Pulmonary artery endothelial cell (primary cell): ENCODE measurements at places on chromosomes 1 and 21. TPM values are rescaled to one million over a fixed set of nuclear protein-coding genes. Genes with fewer than 3 reads are reported as not detected.

- DNase-seq: no peak
These were observed 11.5 kb upstream of the CFAP45 start for GRCh38 chr1:159911326-159912070.

DNA sequence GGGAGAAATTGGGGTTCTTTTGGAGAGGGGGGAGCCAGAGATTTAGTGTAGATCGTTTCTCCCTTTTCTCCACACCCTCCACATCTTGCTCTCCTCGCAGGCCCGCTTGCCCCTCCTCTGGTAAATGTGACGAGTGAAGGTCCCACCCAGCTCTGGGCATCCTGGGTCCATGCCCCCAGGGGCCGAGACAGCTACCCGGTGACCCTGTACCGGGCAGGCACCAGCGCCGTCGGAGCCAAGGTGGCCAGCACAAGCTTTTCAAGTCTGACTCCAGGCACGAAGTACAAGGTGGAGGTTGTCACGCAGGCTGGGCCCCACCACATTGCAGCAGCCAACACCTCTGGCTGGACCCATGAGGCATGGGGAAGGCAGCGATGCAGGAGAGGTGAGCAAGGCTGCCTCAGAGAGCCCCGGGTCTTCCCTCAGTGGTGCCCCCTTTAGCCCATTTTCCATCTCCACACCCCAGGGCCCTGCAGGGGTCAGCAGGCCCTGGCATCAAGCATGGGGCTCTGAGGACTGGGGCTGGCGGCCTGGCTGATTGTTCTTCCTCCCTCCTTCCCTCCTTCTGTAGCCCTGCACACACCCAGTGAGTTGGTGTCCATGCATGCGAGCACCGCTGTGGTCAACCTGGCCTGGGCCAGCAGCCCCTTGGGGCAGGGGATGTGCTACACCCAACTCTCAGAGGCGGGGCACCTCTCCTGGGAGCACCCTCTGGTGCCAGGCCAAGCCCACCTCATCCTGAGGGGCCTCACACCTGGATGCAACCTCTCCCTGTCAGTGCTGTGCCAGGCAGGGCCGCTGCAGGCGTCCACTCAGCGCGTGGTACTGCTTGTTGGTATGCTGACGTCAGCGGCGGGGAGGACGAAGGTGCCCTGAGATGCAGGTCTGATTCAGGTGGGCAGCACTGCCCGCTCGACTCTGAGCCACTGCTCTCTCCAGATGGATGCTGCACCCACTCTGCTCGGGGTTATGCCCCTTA, 16.4 kb upstream of the LGR6 start:
- no peak for DNase-seq

DNA sequence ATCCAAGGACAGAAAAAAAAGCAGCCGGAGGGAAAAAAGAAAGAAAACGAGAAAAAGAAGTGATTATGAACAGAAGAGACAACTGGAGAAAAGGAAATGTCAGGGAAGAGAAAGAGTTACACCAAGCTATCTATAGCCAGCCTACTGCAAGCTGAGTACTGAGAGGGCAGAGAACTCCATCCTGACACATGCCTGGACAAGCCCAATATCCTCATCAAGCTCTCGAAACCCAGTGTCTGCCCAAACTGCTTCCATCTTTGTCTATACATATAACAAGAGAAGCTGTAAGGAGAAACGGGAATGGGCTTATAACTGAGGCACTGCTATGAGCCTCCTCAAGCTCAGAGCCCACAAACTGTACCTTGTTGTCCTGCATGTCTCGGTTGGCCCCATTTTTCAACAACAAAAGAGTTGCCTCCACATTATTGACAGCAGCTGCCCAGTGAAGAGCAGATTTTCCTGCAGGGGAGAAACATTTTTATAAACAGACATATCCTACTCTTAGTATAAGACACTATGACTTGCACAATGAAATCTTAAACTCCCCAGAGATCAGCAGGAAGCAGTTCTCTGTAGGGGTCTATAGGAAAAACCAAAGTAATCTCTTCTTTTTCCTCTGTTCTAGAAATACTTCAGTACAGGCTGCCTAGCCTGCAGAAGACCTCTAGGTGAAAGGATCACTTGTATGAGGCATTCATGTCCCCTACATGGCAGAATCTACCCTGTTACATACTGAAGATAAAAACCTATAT, 21.2 kb upstream of the ADAM30 start:
- no peak for DNase-seq

Gene SPRR2D
- total RNA-seq: not detected in 2 replicates

- DNase-seq: no peak
These were observed 429.6 kb downstream of the HLX start for GRCh38 chr1:221308534-221309511.

Gene TMOD4
- not detected in 2 replicates for total RNA-seq

DNA sequence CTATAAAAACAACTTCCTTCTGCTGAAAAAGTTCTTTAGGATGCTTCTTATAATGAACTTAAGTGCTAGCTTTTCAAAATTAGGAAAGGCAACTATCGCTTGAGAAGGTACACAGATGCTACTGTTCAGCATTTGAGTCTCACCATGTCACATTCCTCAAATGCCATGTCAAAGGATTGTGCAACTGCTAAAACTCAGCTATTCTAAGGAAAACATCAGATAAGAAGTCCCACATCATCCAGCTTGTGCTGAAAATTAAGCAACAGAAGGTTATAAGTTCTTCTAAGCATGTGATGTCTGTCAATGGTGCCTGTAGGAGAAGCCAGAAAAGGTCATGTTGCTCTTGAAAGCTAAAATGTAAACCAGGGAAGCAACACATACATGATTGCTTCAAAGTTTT, 36.5 kb downstream of the MCOLN2 start:
- no peak for DNase-seq

GRCh38 chr1:234658138-234658537, 48.2 kb upstream of the IRF2BP2 start:
- no peak for DNase-seq

DNA sequence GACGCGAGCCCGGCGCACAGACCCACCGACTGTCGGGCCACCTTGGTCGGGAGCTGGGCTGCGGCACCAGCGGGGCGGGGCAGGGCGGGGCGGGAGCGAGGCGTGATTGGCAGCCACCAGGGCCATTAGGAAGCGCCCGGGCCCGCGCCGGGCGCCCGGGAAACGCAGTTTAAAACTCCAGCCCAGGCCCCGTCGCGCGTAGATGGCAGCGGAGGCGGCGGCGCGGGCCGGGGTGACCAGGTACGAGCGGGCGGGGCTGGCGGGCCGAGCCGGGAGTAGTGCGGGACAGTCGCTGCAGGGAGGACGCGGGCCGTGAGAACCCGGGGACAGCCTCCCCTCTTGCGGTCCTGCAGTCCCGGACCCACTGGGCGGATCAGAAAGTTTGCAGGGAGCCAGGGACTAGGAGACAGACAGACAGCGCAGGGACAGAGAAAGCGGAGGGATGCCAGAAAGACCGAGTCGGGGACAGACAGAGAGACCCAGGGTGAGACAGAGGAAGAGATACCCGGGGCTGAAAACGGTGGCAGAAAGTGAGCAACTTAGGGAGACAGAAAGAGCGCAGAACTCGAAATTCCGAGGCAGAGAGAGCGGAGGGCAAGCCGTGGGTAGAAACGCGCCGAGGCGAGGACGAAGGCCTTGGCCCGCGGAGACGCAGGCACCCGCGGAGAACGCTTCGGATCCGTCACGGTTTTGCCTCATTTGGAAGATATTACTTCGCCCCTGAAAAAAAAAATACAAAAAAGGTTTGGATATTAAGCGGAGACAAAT, at the start of gene DMBX1:
Gene DMBX1 (plus strand): TSS at position 199 of the 768 bp plus-strand sequence. CDS start 17,175 bp downstream, outside the sequence.
- no peak for DNase-seq

GRCh38 chr1:91876781-91877573, 9.0 kb downstream of the TGFBR3 start:
- no peak for DNase-seq

Gene CEP170
- total RNA-seq: 201 and 225 TPM in 2 replicates

- no peak for DNase-seq
These were observed 20.0 kb upstream of the TTC34 start for GRCh38 chr1:2821373-2821955.

GRCh38 chr1:239764546-239764945, 327.1 kb upstream of the FMN2 start:
- DNase-seq: no peak

- no peak for DNase-seq
These were observed 61.8 kb upstream of the NBL1 start for GRCh38 chr1:19582318-19582717.

DNA sequence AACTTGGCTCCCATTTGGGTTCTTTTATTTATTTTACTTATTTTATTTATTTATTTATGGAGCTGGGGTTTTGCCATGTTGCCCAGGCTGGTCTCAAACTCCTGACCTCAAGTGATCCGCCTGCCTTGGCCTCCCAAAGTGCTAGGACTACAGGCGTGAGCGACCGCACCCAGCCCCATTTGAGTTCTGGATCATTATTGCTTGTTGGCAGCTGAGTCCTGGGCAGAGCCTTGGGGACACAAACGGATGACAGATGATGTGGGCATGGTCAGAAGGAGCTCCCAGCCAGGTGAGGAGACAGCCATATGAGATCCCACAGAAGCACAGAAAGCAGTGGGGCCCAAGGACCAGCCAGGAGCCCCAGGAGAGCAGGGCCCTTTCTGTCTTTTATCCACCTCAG, 254.0 kb downstream of the MATN1 start:
- no peak for DNase-seq

Gene TSSK3
- total RNA-seq: 0.20 TPM in 1 of 2 replicates, not detected in the other

DNA sequence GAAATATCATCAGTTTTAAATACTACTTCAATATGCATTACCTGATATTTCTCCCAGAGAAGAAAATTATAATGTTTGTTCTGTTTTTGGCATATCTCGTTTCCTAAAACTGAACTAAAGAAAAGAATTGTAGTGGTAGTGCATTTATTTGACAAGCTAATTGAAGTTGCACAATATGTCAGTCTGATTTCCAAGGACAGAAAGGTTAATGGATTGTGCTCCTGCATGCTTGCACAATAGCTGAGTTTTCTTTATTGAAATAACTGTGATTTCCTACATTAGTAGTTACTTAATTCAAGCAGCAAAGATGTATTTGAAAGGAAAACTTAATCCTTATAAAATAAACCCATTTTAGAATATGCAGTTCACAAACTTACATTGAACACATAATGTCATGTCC, 2047.7 kb downstream of the NCAM2 start:
- DNase-seq: no peak

Gene CACNA1S
- total RNA-seq: not detected in 2 replicates

DNA sequence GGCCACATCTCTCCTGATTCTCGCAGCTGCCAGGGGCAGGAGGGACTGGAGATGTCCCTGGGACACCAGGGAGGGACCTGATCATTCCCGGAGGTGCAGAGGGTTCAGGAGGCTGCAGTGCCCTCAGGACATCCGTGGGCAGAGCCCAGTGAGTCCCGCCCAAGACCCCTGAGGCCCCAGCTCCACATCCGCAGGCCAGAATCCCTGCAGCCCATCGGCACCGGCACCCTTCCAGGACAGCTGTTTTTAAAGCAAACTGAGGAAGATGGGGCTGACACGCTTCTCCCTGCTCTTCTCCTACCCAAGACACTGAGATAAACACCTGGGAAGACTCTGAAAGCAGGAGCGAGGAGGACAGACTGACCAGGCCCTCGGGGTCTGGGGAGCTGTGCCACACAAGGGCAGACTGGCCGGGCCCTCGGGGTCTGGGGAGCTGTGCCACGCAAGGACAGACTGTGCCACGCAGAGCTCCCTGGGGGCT, 25.5 kb downstream of the SLC19A1 start:
- no peak for DNase-seq

Gene KPRP
- not detected in 2 replicates for total RNA-seq

DNA sequence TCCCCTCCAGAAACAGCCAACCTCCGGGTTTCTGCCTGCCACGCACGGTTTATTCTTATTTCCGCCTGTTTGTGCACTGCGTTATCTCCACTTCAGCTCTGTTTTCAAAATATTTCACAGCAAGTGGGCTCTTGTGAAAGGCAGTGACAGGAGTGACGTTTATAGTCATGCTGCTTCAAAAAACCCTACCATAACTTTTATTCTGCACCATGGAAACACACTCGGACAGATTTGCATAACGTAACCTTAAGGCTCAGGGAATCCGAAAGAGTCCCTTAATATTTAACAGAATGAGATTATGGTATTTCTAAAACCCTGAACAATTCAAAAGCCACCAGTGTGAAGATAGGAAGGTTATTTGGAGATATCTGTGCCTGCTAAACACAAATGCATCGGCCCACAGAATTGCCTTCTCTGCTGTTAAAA, 782 bp upstream of the SDE2 start:
- no peak for DNase-seq

DNA sequence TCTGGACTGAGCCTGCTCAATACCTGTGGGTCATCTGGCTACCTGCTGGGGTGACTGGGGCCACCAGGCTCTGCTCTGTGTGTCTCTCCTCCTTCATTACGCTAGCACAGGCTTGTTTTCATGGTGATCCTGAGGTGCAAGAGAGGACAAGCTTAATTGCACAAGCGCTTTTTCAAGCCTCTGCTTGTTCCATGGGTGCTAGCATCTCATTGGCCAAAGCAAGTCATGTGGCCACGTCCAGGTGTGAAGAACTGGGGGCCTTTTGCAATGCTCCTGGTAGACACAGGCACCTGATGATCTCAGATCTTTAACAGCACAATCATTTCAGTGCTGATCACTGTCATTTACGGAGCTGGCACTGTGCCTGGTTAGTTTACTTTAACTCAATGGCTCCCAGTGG, 114.6 kb downstream of the KAZN start:
- DNase-seq: no peak

- no peak for DNase-seq
These were observed 2.0 kb downstream of the TFF2 start for GRCh38 chr21:42348762-42349161.

Gene KCNJ9
- total RNA-seq: not detected in 2 replicates

DNA sequence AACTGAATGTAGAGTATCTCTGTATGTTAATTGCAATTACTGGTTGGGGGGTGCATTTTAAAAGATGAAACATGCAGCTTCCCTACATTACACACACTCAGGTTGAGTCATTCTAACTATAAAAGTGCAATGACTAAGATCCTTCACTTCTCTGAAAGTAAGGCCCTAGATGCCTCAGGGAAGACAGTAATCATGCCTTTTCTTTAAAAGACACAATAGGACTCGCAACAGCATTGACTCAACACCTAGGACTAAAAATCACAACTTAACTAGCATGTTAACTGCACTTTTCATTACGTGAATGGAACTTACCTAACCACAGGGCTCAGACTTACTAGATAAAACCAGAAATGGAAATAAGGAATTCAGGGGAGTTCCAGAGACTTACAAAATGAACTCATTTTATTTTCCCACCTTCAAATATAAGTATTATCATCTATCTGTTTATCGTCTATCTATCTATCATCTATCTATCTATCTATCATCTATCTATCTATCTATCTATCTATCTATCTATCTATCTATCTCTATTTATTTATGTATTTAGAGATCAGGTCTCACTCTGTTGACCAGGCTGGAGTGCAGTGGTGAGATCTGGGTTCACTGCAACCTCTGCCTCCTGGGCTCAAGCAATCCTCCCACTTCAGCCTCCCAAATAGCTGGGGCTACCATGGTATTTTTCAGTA, 47.8 kb downstream of the CHML start:
- no peak for DNase-seq

GRCh38 chr1:157580179-157580827, 17.6 kb downstream of the FCRL4 start:
- peak; percentile 4 for DNase-seq

GRCh38 chr1:167057241-167057688, 32.9 kb downstream of the GPA33 start:
- no peak for DNase-seq
